NCI-H187 treated with DMSO at 0.1 percent for 48 hours (cell line): ENCODE measurements at places on chromosomes 2 and 18.

DNA sequence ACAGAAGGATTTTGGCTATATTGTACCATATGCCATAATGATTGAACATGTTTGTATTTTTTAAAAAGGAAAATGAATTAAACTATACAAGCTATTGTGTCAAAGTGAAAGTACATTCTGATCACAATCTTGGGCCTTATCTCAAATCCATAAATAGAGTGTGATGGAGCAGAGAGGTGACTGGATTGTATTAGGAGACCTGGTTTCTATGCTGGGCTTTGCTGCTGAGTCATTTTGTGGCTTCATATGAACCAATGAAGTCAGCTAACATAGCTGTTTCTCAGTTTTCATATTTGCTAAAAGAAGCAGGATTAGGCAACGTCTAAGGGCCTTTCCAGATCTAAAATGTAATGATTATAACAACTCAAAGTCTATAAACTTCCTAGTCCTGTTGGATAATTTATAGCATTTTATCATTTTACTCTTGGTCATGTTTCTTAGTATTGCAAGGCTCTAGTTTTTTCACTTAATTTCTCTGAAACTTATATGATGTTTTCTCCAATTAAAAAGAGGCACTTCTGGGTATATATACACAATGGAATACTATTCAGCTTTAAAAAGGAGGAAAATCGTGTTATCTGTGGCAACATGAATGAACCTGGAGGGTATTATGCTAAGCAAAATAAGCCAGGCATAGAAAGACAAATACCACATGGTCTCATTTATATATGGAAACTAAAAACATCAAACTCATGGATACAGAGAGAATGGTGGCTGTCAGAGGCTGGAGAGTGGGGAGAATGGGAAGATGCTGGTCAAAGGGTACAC lies 112.3 kb downstream of the MEP1B start:
- no peak for DNase-seq

DNA sequence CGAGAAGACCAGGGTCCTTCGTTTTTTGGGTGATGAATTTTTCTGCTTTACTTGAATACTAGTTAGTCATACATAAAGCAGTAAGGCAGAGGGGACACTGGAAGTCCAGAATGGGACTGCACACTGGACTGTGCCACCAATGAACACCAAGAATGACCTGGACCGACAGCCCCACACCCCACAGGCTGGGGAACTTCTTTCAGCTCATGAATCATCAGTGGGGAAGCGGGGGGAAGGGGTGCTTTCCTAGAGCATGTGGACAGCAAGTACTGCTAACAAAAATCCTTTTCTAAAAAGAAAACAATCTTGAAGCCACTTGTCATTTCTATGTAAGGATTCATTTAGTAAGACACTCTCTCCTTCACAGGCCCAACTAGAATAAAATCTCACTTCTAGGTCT lies 86.0 kb downstream of the DTNB start:
- DNase-seq, result no peak

DNA sequence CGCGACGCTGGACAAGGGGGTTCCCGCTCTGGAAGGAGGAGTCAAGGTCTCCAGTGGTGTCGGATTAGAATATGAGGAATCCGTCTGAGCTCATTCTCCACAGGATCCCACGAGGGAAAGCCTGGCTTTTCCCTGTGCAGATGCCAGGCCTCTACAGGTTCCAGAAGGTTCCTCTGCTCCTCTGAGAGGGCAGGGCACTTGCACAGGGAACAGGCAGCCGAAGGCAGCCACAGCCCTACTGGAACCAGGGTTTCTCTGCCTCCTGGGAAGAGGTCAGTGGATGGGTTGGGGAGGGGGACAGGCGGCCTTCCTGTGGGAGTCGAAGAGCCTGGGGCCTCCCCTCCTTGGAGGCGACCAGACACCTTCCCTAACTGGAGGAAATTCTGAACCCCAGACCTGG lies 1.7 kb upstream of the AQP12A start:
- DNase-seq, result no peak

GRCh38 chr2:237863102-237863511 lies 3.7 kb downstream of the RAMP1 start:
- no peak for DNase-seq

DNA sequence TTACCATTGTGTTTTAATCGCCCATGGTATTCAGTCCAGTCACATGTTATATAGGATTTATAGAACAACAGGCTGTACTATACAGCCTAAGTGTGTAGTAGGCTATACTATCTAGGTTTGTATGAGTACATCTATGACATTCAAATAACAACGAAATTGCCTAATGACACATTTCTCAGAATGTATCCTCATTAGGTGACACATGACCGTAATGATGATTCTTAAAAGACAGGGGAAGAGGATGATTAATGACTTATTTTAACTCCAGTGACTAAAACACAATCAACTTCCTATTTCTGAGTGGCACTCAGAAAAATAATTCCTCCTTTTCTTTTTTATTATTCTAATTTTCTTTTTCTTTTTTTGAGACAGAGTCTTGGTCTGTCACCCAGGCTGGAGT lies 63.0 kb upstream of the ACSL3 start:
- DNase-seq, result no peak

DNA sequence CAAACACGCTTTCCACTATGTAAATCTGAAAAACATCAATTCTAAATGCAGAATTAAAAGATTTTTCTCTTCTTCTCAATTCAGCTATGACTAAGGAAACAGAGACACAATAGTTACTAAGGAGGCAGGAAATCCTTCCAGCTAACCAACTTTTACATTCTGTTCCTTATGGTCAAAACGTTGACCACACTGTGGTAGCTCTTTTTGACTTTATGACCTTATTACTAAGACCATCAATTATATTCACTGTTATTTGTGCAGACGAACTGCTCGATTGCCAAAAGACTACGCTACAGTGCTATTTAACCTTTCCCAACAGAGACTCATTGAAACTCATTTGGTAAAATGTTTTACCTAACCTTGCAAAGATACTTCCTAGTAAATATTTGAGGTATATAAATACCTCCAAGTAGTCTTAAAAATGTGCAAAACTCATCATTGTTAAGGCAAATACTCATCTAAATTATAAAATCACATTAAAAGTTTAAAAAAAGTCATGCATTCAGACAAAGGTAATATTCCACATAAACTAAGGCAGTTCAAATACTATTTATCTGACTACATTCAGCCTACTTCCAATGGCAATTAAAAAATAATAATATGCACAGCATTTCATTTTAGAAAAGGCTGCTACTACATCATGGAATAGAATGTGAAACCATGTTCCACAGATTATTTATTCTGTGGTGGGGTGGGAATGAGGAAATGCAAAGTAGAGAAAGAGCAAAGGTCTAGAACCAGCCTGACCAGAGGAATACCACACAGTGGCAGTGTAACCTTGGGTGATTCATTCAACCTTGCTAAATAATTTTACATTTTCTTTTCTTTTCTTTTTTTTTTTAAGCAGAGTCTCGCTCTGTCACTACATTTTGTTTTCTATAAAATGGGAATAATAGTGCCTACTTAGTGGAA lies 139.9 kb downstream of the THADA start:
- no peak for DNase-seq

DNA sequence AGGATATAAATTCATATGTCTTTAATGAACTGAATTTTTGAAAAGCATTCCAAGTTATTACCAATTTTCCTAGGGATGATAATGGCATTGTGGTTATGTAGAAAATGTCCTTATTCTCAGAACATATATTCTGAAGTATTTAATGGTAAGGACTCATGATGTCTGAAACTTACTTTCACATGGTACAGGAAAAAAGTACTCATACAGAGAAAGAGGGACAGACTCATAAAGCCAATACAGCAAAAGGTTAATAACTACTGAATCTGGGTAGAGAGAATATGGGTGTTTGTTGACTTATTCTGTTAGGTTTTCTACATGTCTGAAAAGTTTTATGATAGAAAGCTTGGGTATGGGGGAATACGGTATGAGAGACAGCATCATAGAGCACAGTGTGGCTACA lies 84.3 kb upstream of the SERTAD2 start:
- no peak for DNase-seq

- DNase-seq, result no peak
Measured at GRCh38 chr2:217941339-217941738, 61.5 kb downstream of the TNS1 start.

DNA sequence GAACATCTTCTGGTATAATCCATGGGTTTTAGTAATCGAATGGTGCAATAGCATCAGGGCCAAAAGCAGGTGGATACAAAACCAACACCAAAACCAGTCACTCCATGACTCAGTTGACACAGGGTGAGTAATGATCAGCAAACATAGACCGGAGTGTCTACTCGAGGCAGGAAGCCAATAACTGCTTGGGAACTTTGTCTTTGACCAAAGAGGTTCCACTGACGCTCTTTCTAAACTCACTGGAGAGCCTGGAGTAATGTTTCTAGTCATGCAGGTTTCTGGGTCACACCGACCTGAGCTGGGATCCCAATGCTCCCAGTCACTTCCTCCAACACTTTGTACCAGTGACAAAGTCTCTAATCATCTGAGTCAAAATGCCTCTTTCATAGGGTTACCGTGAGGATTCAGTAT lies 30.9 kb downstream of the MREG start:
- no peak for DNase-seq
